Right renal cortex interstitium (tissue), 3 donors: ENCODE measurements at places on chromosomes 16 and 17.

GRCh38 chr17:8697323-8697741 lies 47.3 kb downstream of the CCDC42 start:
- DNase-seq: no peak

DNA sequence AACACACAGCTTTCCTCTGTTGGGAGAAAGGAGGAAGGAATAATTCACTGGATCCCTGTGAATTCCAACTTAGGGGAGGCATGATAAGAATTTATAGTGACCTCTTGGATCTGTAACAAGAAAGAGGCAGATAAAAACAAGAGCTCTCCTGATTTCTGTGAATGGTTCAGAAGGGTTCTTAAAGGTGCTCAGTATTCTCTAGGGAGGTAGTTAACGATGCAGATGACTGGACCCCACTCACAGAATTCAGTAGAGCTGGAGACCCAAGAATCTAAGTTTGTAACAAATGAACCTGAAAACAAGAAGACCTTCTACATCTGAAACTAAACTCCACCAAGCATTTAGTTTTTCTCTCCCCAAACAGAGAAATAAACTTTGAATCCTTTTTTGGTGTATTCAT lies 8.6 kb downstream of the ZNRF1 start:
- DNase-seq: no peak

- DNase-seq: no peak
Measured at GRCh38 chr16:7085776-7086175, 246.9 kb upstream of the RBFOX1 start.

DNA sequence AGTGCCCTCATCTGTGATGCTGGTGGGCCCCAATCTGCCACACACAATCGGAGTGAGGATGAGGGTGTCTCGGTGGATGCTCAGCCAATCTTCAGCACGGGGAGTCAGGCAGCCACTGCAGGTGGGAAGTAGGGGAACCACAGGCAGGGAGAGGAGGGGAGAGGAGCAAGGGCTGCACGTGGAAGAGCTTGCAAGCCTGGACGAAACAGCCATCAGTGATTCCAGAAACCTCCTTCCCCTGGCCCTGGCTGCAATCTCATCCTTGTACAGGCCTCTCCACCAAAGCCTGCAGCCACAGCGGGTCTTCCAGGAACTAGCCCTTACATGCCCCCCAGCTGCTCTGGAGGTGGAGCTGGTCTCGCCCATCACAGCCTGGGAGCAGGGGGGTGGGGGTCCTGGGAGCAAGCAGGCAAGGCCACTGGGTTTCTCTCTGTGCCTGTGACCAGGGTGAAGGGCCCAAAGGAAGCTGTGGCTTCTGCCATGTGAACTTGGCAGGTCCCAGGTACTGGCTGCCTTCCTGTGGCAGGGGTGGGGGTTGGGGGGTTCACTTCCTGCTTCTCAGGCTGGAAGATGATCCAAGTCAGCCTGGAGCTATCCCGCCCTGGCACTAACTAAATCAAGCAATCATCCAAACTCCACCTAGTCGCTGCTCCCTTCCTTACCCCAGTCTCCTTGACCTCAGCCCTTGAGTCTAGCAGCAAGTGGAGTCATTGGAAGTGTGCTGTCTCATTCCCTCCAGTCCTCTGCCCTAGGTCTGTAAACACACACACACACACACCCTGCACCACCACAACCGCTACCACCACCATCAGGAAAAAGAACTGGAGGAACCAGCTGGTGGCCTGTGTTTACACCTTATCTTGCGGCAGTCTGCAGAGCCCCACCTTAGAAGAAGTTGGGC lies 29.4 kb upstream of the MLKL start:
- no peak for DNase-seq

DNA sequence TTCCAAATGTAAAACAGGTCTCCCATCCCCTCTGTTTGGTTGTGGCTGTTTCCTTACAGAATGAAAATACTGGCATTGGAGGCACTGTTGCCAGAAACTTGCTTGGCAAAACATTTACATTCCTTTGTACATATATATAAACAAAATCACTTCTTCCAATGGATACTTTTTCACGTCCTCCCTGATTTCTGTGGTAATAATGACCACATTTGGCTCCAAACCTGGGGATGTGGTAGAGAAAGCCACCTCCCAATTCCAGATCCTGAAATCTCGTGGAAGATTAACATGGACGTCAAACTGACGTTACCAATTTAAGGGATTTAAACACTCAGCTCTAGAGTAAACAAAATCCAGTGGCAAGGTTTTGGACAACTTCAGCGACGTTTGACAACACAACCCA lies 370.8 kb upstream of the ZFHX3 start:
- DNase-seq: no peak

GRCh38 chr17:45948881-45949624 lies 50.0 kb upstream of the STH start:
- DNase-seq: peak; percentile 14

- no peak for DNase-seq
Measured at GRCh38 chr17:603406-604114, 111.1 kb downstream of the VPS53 start.

- DNase-seq: no peak
Measured at GRCh38 chr17:9268546-9268945, 247.2 kb downstream of the NTN1 start.

GRCh38 chr16:27387724-27388123 lies 14.2 kb upstream of the IL21R start:
- no peak for DNase-seq

GRCh38 chr16:14292051-14292825 lies 221.1 kb downstream of the MRTFB start:
- no peak for DNase-seq

DNA sequence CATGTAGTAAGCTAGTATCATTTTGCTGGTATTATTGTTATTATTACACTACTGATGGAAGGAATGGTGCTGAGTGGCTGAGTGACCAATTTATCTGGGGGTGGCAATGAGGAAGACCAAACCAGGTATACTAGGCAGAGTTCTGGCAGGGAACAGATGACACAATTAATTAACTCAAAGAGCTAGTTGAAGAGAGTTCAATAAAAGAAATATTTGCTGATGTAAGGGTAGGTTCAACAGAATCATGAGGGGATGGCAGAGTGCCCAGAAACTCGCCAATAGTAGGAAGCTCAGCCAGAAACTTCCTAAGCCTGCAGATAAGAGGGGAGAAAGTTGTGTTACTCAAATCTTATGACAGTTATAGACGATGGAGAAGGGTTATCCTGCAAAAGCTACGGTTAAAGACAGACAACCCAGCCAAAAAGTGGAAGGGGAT lies 352.5 kb downstream of the KCNJ2 start:
- DNase-seq: no peak

- peak; percentile 29 for DNase-seq
Measured at GRCh38 chr17:55576996-55577586, 65.8 kb upstream of the SMIM36 start.

- DNase-seq: no peak
Measured at GRCh38 chr16:46732561-46732960, 15.6 kb downstream of the MYLK3 start.
